ENCODE measurements at places on chromosomes 3 and 15.

- no peak for DNase-seq
Measured at GRCh38 chr15:53670701-53671100, 88.8 kb downstream of the WDR72 start.

- peak; percentile 44 for DNase-seq
Measured at GRCh38 chr15:40313531-40314398, 6.0 kb upstream of the PLCB2 start.

GRCh38 chr3:19645093-19645492 is 288.9 kb downstream of the EFHB start:
- no peak for DNase-seq

DNA sequence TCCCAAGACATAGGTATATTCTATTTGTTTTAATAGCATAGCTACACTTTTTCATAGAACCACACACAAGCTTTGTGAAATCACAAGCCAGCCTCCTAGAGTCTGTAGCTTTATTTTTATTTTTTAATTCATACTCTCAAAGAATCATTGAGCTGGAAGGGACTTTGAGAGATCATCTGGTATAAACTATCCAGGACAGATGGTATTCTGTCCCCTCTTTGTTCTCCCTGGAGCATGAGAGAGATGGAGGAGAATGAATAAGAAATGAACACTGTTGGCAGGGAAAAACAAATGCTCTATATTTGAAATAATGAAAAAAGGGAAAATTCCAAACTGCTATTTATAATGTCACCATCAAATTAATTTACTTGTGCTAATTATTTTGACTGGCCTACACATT is 338.7 kb upstream of the IL12A start:
- DNase-seq: no peak

All from NCI-H1092 (cell line).